ENCODE measurements at places on chromosomes 5 and 9.

GRCh38 chr9:908536-909205 is 67.2 kb downstream of the DMRT1 start:
- DNase-seq: no peak

GRCh38 chr5:55994495-55994997 is at the start of gene IL6ST:
TSS of gene IL6ST (minus strand) at chr5:55994963. CDS start at chr5:55976278, 18,685 bp downstream.
- DNase-seq: peak; percentile 79

- no peak for DNase-seq
Measured at GRCh38 chr9:81584099-81584498, 105.2 kb downstream of the TLE1 start.

GRCh38 chr9:104905153-104905901 is 22.6 kb downstream of the ABCA1 start:
- no peak for DNase-seq

DNA sequence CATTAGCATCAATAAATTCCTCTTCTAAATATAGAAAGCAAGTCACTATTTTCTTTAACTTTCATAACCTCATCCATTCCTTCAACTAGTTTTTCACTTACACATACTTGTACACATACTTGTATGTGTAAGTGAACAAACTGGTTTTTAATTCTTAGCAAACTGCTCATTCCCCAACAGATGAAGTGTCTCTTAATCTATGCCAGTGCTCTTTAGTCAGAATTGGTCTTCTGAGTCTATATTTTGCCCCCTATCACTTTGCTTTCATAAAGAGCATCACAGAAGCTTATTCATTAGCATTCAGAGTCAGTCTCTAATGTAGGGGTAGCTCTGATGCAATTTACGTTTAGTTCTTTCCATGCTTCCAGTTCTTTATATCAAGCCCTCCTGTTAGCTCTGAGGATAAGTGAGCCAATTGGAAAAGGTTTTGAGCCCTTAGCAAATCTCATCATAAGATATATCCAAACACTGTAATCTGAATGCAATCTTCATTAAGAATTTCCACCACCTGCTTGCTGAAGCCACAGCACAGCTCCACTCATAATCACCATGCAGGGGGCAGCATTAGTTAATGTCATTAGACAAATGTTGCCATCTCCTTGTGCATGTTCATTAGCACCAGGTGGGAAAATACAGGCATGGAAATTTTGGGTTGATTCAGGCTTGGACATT is 178.5 kb upstream of the SLC24A2 start:
- no peak for DNase-seq

- DNase-seq: no peak
Measured at GRCh38 chr5:858726-859125, 7.9 kb upstream of the ZDHHC11 start.

GRCh38 chr9:80552931-80553330 is 981.2 kb downstream of the TLE4 start:
- no peak for DNase-seq

GRCh38 chr5:54045077-54045792 is 265.1 kb downstream of the ARL15 start:
- DNase-seq: no peak

GRCh38 chr5:6582507-6583048 is 50.3 kb downstream of the NSUN2 start:
- no peak for DNase-seq

GRCh38 chr5:128537221-128537999 is 635 bp downstream of the FBN2 start:
- no peak for DNase-seq

GRCh38 chr9:100432736-100433135 is 5.8 kb downstream of the MSANTD3 start:
- DNase-seq: no peak

DNA sequence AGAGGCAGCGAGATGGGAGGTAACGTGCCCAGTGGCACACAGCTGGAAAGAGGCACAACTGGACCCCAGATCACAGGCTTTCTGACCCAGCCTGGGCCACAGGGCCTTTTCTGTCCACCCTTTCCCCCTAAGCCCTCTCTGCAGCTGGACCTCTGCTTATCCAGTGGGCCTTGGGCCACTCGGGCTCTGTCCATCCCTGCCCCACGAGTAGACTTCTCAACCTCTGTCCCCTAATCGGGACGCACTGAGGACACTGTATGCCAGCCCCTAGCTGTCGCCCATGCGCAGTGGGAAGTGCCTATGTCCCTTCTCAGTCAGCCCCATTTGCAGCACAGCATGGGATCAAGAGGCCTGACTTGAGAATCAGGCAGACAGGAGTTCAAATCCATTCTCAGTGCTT is 65.6 kb upstream of the NEURL1B start:
- DNase-seq: no peak

- DNase-seq: no peak
Measured at GRCh38 chr5:175698401-175699115, 40.7 kb downstream of the HRH2 start.

DNA sequence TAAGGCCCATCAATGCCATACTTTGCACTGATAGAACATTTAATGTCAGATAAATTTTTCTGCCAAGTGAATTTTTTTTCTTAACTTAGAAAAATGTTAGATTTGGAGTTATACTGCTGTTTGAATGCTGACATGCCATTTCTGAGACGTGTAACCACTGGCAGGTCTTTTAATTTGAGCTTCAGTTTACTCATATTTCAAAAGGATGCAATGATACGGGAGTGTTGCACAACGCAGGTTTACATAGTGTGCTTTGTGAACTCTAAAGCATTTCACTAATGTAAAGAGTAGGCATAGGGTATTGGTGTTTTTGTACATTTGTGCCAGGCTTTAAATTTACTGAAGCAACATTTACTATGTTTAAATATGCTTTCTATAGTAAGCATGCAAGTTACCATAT is 4.2 kb downstream of the ZBTB43 start:
- DNase-seq: no peak

DNA sequence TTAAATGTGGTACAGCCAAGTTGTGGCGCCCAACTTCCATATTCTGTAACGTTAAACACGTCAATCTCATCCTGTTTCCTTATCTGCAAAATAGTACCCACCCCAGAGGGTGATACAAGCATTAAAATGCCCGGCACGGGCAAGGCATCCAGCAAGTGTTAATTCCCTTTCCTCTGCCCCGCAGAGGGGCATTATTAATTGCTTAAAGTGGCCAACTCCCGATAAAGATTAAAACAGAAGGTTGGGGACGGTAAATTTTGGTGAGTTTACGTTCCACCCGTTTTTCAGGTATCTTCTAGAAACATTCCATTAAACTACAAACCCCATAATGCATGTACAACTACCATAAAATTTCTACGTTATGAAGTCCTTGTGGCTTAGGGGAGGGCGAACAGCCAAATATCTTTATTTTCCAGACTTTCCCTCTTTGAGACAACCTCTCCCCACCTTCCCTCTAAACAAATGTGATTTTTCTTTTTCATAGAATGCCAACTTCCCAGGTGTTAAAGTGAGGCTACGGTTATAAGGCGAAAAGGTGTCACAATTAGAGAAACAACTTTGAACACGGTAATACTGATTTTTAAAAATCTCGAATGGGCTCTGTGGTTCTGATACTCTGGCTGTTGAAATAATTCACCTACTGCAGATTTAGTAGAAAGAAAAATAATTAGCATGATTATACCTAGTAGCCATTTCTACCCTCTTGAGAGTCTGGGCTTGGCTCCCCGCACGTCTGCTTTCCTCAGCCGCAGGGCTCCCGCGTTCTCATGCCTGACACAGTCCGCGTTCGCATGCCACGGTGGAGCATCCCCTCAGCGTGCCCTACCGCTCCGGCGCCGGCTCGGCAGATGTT is 1.2 kb upstream of the GPBP1 start:
- peak; percentile 56 for DNase-seq

- DNase-seq: peak; percentile 7
Measured at GRCh38 chr5:77437194-77437593, 54.9 kb downstream of the WDR41 start.

- DNase-seq: no peak
Measured at GRCh38 chr9:71179183-71179582, 57.8 kb upstream of the TRPM3 start.

- no peak for DNase-seq
Measured at GRCh38 chr5:170293273-170293672, 4.3 kb downstream of the LCP2 start.

GRCh38 chr5:32231929-32232328 is 57.8 kb upstream of the GOLPH3 start:
- no peak for DNase-seq

GRCh38 chr5:124342584-124342983 is 403.9 kb downstream of the ZNF608 start:
- DNase-seq: no peak

GRCh38 chr5:66861402-66861801 is 265.2 kb downstream of the MAST4 start:
- no peak for DNase-seq

- no peak for DNase-seq
Measured at GRCh38 chr9:124793015-124793541, 16.1 kb downstream of the OLFML2A start.

GRCh38 chr9:122374885-122375420 is 4.1 kb downstream of the PTGS1 start:
- DNase-seq: no peak

DNA sequence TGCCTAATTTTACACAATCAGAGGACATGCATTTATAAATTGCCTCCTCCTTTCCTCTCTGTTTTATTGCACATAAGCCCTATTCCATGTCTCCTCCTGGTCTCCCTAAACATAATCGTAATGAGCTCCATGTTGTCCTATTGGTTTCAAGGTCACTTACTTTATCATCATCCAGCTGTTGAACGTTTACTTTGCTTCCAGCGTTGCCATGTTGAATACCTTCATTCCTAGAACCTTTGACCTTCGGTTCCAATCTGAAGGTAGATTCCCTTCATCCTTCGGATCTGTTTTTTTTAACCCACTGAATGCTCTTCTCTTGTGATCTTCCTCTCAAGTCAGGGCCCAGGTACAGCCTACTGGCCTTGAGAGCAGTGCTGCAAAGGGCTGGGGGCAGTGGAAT is 84.3 kb downstream of the PJA2 start:
- no peak for DNase-seq

DNA sequence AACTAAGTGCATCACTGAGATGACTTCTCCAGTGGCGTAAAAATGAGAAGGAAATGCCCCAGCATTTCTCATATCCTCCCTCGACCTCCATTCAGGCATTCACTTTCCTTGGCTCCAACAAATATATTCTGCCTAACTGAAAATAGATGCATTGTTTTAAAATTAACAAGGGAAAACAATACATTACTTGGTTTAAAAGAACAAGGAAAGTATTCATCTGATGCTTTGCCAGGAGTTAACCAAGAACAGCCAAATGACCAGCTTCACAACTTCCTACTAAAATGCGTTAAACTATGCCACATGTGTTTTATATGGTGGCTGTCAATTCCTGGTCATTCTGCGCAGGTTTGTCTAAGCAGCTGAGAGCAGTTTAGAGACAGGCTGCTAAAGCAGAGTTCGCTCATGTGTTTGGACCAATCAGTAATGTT is 121.4 kb downstream of the GNAQ start:
- DNase-seq: no peak

DNA sequence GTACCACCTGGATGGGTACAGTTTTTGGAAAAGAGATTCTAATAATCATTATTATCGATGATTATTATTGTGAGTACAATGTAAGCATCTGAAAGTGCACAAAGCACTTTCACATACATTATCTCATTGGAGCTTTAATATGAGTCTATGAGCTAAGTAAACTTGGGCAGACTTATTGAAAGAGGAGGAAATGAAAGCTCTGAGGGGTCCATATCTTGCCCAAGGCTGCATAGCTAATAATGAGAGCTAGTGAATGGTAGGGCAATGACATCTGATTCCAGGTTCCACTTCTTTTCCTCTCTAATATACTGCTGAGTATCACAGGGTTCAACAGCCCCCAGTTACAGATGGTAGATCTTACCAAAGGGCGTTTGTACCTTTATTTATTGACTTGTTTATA is 26.1 kb downstream of the TIMD4 start:
- DNase-seq: no peak

DNA sequence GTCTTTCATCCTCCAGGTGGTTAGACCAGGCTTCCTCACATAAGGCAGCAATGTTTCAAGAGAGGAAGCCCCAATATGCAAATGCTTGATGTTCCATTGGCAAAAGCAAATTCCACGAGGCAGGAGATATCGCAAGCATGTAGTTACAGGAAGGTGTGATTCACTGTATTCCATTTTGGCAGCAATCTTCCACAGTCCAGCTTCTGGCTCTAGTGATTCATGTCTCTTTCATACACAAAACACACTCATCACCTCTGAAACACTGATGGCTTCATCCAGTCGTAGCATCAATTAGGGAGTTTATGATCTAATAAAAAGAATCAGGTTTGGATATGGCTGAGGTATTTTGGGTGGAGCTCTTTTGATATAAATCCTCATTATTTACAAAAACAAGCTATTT is 552.2 kb upstream of the RIOK2 start:
- peak; percentile 94 for DNase-seq

GRCh38 chr9:32319312-32319929 is 65.0 kb upstream of the ACO1 start:
- no peak for DNase-seq

GRCh38 chr5:79806741-79807140 is 117.1 kb downstream of the CMYA5 start:
- no peak for DNase-seq

- no peak for DNase-seq
Measured at GRCh38 chr9:12880406-12881015, 105.7 kb downstream of the LURAP1L start.

GRCh38 chr9:16767366-16767765 is 103.1 kb downstream of the BNC2 start:
- DNase-seq: no peak

- no peak for DNase-seq
Measured at GRCh38 chr5:143023411-143024096, 253.4 kb downstream of the ARHGAP26 start.

- DNase-seq: no peak
Measured at GRCh38 chr5:129476751-129477150, 16.7 kb downstream of the ADAMTS19 start.

DNA sequence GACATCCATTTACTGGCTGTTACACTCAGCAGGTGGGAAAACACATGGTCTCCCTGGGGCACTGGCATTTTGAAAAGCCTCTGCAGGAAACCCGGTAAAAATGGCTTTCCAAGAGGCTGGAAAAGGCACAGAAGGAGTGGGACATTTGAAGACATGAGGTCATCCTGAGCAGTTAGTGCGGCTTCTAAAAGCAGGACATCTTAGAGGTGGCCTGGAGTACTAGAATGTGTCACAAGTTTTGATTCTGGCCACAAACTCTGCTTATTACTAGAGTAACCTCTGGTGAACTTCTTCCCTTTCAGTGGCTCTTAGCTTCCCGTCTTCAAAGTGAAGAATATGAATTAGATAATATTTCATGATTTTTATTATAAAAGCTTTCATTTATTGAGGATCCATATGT is 423.0 kb upstream of the BRINP1 start:
- no peak for DNase-seq

- peak; percentile 45 for DNase-seq
Measured at GRCh38 chr5:87411586-87411972, 1.2 kb downstream of the CCNH start.
